ENCODE measurements at places on chromosomes 5 and 9.

DNA sequence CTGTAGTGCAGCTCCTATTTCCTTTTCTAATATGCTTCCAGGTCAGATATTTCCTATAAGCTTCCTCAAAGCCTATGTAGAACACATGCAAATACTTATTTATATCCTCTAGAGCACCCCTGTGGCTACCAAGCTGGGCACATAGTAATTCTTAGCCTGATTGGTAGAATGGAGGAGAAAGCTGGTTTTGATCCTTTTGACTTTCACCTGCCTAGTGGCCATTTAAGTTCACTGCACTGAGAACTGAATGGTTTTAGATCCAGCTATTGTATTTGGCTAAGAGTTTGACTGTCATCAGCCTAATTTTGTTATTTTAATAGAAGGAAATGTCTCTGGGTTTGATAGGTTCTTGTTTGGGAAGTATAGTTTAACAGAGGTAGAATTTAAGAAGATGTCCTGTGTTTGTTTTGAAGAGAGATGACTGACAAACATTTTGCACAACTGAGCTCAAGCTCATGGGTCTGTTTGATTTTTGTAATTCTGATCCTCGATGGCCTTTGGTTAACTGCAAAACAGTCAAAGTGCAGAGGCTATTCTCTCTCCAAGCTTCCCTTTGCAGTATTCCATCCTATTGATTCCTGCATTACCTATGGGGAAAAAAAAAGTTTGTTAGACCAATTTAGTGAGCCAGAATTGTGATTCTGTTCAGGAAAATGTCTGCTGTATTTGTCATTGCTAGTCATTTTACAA lies 85.4 kb downstream of the KCNN2 start:
- no peak for DNase-seq

DNA sequence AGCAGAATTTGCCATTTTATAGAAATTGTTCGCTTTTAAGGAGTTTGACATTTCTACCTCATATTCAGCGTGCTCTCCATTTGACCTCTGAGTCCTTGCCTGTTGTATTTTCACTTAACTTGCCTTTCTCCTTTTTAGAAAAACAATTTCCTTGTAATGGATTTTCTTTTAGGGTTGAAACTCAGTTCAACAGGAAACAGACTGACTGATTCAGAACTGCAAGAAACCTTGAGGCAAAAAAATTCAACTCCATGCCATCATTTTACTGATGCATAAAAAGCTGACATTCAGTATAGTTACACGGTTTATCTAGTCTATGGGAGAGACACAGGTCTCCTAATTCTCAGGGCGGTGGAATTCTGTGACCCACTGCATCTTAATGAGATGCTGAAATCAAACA lies 59.8 kb downstream of the MRPS30 start:
- no peak for DNase-seq

GRCh38 chr9:100473276-100474081 lies 530 bp downstream of the TMEFF1 start:
- peak; percentile 52 for DNase-seq

DNA sequence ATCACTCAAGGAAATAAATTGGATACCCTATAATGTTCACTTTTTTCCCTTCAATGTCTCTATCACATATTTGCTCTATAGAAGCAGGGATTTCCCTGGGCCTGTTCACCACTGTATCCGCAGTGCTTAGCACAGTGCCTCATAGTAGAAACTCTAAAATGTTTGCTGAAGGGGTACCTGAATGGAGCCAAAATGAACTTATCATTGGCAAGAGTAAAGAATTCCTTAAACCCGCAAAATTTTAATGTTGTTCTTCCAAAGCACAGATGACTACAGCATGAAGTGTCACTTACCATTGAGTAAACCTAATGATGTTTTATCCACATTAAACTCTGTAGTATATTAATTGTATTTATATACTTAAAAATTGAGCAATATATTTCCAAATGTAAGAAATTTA lies 96.1 kb downstream of the JAKMIP2 start:
- no peak for DNase-seq

GRCh38 chr5:83527221-83527620 lies 55.7 kb downstream of the VCAN start:
- no peak for DNase-seq

- no peak for DNase-seq
Observed at GRCh38 chr5:124596595-124597421, 149.6 kb downstream of the ZNF608 start.

GRCh38 chr9:117072216-117072615 lies 342.6 kb downstream of the ASTN2 start:
- no peak for DNase-seq

DNA sequence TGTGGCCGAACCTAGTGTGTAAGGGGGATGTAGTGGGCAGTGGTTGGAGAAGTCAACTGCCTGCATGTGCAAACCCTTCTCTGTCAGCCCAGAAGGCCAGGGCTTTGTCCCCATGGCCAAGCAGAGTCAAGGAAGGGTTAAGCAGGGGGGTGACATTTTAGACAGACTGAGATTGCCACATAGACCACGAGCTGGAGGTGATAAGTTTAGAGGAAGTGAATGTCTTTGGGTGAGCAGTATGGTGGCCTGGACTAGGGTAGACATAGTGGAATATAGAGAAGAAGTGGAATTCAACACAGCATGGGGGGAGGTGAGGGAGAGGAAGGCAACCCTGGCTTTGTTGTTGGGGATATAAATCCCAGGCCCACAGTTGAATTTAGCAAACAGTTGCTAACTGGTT lies 38.7 kb upstream of the CDKN2AIPNL start:
- no peak for DNase-seq

DNA sequence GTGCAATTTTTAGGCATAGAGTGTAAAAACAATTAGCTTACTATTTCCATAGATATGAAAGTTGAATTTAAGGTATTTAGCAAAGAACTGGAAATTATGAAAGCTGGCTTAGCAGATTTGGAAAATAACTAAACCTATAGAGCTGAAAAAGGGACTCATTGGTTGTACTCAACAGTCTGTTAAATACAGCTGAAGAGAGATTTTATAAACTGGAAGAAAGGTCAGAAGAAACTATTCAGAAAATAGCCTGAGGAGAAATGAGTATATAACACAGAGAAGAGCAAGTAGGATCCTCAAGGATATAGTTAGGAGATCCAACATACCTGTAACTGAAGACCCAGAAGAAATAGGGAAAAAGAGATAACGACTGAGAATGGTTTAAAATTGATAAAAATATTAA lies 97.6 kb upstream of the SLIT3 start:
- no peak for DNase-seq

- no peak for DNase-seq
Observed at GRCh38 chr9:4866239-4866969, 73.7 kb downstream of the RCL1 start.

DNA sequence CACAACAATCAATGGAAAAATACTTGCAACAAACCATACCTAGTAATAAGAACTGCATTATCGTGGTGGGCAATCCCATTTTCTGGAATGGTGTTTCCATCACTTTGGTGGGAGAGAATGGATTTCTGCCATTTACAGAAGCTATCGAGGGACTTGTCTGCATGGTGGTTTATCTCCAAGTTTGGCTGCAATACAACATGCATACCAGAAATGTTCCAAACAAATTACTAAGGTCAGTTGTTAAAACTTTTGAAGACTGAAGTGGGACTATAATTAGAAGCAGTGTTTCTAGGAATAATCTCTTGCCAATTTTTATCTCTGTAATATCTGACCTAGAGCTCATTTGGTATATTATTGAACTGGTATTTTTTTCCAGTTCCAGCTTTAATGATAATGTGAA lies 30.3 kb downstream of the ADAMTS6 start:
- no peak for DNase-seq

DNA sequence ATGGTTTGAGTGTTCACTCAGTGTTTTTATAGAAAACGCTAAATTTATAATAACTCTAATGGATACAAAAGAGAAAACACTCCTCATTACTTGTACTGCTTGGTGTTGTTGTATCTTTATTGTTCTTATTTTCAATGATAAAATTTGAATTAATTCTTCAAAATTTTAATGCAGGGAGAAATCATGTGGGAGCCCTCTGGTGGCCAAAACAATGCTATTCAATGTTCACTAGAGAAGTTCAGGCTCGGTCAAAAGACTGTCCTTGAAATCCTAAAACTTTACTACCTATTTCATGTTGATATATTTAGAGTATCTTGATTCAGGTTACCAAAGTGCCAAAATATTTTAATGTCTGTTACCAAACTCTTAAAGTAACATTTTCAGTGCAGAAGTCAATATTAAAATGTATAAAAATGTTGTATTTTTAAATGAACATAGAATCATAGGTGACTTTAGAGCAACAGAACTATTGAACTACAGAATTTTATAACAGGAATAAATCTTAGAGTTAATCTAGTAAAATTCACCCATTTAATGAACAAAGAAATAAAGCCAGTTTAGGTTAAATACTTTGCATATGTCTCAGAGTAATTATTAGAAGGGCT lies 1259.8 kb downstream of the PTPRD start:
- no peak for DNase-seq

- no peak for DNase-seq
Observed at GRCh38 chr9:130206579-130206978, 34.4 kb downstream of the NCS1 start.

GRCh38 chr9:121950441-121950840 lies 142.7 kb downstream of the TTLL11 start:
- no peak for DNase-seq

DNA sequence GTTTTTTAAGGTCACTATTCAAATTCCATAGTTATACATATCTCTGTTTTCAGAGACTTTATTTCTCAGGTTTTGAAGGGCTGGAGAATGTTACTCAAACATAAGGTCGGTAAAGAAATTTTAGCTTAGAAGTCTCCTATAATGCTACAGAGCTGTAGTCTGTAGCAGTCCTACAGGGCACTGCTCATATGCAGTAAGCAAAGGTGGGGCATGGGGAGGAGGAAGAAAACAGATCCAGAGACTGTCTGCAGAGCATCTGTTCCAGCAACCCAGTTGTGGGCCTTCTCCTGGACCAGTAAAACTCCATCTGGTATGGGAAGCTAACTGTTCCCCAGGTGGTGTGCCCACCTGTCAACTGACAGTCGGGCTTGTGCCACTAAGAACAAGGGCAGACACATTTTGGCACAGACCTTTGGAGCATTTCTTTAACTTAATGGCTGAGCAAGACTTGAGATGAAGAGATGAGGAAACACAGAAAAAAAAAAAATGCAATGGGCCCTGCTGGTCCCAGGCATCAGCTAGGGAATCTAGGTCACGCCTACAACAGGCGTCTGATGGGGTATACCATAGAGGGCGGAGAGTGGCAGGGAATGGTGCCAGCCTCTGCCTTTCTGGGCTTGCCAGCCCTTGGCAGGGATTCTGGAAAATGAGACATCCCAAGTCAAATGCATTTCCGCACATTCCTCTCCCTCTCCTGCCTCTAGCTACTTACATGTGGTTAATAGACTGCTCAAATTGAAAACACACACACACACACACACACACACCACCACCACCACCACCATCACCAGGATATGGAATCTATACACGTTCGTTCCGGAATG lies 218.9 kb downstream of the ARL15 start:
- no peak for DNase-seq

- no peak for DNase-seq
Observed at GRCh38 chr9:15707000-15707399, 154.2 kb downstream of the CCDC171 start.

GRCh38 chr9:29176786-29177185 lies 1603.5 kb upstream of the C9orf72 start:
- DNase-seq: no peak

DNA sequence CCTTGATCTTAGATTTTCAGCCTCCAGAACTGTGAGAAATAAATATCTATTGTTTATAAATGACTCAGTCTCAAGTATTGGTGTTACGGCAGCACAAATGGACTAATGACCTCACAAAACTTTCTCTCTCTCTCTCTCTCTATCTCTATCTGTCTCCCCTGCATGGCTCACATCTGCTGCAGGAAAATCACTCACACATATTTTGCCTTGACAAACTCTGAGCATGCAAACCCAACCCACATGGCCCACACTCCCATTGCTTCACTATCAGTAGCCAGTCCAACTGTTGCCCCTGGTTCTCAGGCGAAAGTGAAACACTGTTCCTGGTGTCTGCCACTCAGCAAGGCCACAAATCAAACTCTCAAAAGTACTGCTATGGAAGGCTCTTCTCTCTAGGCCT lies 66.4 kb upstream of the PIK3R1 start:
- DNase-seq: no peak

- DNase-seq: no peak
Observed at GRCh38 chr9:72292256-72292682, 72.7 kb downstream of the ZFAND5 start.

- no peak for DNase-seq
Observed at GRCh38 chr5:20833081-20833627, 845.2 kb upstream of the CDH18 start.

DNA sequence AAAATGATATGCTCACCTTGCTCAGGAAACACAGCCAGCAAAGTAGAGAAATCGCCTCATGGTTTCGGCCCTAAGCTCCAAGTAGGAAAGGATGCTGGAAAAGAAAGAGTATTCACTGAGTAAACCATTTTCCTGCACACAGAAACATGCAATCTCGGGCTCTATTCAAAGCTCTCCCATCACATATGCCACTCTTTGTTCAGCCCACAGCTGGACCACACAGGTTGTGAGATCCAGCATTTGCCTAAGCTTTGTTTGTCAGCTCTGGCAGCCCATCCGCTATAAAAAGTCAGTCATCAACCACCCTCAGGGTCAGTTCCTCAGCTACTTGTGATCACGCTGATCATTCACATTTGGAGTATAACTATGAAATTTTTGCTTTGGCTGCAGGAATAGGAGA lies 96.5 kb upstream of the SMARCA2 start:
- DNase-seq: no peak

GRCh38 chr9:83387401-83388185 lies 150.6 kb downstream of the FRMD3 start:
- no peak for DNase-seq

DNA sequence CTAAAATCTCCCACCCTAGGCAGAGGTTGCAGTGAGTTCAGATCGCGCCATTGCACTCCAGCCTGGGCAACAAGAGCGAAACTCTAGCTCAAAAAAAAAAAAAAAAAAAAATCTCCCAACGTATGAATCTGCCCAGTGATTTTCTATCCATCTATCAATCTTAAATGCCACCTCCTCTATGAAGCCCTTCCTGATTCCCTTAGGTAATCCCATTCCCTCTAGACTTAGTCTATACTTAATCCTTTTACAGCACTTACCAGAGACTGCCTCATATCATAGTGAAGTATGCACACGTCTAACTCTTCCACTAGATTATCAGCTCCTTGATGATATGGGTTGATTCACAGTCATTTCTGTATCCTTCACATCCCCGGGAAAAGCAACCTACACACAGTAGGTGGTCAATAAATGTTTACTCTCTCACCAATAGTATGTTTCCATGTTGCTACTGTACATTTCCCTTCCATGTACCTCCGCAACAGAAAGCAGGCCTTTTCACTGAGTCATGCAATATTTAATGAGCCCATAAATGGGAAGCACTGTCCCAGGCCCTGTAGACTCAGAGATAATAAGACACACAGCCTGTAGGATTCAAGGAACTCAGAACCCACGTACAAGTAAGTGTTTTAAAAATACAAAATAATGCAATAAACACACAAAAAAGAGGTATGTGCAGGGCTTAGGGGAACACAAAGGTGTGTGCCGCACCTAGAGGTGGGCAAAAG lies 1.2 kb downstream of the DROSHA start:
- DNase-seq: no peak
